ENCODE measurements at places on chromosomes 1 and 21.

GRCh38 chr21:35840197-35840799, 220.0 kb downstream of the SETD4 start:
- no peak for DNase-seq

DNA sequence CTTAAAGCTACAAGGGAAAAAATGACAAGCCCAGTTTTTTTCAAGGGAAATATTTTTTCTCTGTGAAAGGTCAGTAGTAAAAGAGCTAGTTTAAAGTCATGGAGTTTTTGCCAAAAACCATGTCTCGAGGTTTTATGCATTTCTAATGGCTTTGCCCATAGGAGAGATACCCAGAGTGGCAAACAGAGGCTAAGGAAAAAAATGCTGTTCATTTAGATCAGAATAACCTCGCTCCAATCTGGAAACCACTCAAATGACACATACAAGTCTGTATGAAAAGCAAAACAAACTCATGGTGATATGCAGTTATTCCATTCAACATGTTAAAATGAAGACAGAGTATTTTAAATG, 36.9 kb upstream of the EDEM3 start:
- DNase-seq, result no peak

DNA sequence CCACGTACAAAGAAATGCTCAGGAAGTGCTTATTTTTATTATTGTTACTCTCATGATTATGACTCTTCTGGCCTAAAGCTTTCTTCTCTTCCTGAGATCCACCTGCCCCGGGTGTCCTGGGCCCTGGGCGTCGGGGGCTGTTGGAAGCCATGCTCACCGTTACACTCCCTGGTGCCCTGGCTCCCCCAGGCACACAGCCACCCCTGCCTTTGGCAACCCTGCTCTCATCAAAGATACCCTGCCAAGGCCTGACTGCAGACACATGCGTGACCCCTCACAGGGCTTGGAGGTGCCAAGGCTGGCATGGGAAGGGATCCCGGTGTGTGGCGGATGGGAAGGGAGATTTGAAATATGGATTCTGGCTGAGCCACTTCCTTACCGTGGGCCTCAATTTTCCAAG, 3.3 kb upstream of the KISS1 start:
- DNase-seq, result no peak

GRCh38 chr1:147515045-147515869, 26.0 kb upstream of the BCL9 start:
- no peak for DNase-seq

GRCh38 chr1:87650306-87650705, 321.6 kb downstream of the LMO4 start:
- DNase-seq, result no peak

GRCh38 chr1:4602462-4603294, 51.7 kb upstream of the AJAP1 start:
- no peak for DNase-seq

DNA sequence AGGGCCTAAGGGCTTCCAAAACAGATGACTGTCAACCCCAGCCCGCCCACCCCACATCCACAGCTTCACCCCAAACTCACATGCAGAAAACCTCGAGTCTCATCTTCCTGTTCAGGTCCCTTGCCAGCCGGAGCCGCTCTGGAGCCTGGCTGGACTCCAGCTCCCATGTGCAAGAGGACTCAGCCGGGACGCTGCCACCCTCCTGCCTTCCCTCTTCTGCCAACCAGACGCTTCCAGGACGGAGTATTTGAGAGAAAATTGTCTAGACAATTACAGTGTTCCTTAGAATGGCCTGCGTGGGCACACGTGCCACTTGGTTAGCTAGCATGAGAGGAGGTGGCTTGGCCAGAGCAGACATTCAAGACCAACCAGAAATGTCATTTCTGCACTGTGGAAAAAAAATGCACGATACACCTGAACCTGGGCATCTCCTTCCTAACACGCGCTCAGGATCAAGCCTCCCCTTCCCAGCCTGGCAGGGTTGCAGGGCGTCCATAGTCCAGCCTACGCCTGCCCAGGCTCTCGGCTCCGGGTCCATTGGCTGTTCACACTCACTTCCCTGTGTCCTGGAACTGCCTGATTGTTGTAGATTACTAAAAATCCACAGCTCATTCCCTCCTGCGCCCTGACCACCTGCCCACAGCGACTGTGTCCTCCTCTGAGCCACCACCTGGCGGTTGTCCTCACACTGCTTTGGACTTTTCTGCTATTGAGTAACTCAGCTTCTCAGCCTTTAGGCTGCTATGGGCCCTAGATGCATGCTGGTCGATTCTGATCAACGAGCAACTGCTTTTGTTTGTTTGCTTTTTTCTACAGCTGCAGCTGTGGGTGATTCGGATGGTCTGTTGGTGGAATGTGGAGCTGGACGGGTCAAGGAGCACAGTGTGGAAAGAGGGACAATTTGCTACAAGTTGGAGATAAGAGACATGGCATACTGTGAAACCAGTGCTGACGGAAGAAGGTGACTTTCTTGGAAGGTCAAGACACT, at the start of gene CLDN14:
TSS of gene CLDN14 (minus strand) at position 708 of the 988 bp plus-strand sequence. CDS start 18,427 bp downstream, outside the sequence.
- DNase-seq, result no peak

GRCh38 chr1:91616712-91617111, 116.1 kb downstream of the CDC7 start:
- DNase-seq, result no peak

DNA sequence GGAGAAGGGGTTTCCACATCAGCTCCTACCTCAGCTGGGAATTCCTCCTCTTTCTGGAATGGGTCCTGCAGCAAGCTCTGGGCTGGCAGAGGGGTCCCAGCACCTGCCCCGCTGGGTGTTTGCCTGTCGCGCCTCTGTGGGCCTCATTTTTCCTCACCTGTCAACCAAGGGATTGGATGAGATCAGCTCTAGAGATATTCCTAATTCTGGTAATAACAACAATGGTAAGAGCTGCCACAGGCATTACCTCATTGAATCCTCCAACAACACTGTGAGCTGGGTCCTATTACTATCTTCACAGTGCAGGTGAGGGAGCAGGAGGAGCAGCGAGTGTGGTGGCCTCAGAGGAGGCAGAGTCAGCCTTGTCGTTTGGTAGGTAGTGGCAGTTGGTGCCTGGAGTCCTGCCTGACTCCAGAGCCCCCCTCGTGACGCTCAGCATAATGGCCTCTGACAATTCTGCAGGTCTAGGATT, 23.3 kb upstream of the PAX7 start:
- no peak for DNase-seq

GRCh38 chr1:117363571-117364048, 3.6 kb upstream of the MAN1A2 start:
- DNase-seq, result no peak

- DNase-seq, result no peak
These were observed 5.9 kb upstream of the A3GALT2 start for GRCh38 chr1:33326785-33327184.

- DNase-seq, result no peak
These were observed 26.1 kb upstream of the LAMC2 start for GRCh38 chr1:183159960-183160359.

GRCh38 chr21:41897047-41897669, 18.0 kb upstream of the PRDM15 start:
- DNase-seq, result no peak

DNA sequence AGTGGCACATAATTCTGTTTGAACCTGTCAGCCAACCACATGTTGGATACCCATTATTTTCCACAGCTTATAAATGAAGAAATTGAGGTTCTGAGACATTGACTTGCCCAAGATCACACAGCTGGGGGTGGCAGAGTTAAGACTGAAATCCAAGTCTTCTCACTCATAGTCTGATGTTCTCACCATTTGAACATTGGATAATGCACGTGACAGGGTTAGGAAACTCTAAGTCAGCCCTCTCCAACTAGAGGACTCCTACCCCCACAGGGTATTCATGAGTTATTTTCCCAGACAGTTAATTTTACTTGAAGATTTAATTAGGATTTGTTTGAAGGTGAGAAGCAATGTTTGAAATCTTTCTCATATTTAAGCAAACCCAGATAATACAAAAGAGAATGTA, 38.1 kb upstream of the C1orf105 start:
- DNase-seq, result no peak

DNA sequence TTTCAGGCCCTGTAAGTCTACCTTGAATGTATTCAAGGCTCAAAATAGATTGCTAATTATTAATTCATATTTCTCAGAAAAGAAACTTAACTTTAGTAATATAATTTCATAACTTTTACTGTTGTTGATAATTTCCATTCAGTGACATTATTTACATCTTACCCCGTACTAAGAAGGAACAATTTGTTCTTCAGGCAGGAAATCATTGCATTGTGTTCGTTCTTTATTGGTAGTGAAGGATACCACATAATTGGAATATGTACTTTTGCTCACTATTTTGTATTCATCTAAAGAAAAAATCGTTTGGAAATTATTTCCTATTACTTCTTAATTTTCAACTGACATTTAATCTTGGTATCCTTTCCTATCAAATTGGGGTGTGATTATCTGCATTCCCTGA, 39.4 kb downstream of the CTTNBP2NL start:
- no peak for DNase-seq

DNA sequence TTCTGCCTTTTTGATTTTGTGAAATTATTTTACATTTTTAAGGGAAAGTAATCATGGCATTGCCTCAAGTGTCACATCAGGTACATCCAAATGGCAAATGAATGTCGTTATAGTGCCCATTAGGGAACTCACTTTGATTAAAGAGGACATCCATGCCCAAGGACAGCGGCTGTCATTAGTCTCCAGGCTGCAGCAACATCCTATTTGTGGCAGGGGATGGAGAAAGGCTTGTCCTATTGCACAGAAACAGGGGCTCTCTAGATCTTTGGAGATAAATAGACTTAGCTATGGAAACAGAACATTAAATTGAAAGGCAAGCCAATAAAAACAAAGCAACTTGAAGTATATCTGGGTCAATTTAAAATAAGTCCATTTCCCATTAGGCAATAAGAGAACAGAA, 439.3 kb downstream of the NEGR1 start:
- no peak for DNase-seq

- no peak for DNase-seq
These were observed 19.4 kb downstream of the FYB2 start for GRCh38 chr1:56799605-56800400.

DNA sequence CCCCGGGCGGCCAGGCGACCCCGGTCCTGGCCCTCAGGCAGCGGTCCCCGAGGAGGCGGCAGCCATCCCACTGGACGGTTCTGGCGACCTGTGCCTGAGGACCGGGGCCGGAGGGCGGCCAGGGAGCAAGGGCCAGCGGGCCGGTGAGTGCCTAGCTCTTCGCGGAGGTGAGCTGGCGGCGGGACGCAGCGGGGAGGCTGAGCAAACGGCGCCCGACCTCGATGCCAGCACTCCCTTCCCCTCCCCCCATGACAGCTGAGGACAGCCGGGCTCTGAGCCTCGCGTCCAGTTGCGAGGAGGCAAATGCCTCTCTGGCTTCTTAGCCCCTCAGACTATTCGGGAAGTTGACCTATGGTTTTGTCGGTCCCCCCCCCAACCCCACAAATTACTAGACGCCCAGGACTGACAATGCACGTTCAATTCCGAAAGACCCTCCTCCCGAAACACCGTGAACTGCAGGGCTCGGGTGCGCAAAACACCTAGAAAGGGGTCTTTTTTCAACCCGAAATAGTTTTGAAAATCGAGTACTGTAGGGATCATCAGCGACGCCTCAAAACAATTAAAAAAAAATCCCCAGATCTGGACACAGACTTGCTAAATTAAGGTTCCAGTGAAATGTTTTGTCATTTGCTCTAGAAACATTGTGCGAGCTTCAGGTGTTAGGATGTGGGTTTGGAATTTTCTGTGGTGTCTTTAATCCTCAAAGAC, 8.3 kb downstream of the CDKN2C start:
- DNase-seq, result peak; percentile 90

GRCh38 chr1:42692911-42693310, 10.7 kb downstream of the YBX1 start:
- DNase-seq, result no peak

DNA sequence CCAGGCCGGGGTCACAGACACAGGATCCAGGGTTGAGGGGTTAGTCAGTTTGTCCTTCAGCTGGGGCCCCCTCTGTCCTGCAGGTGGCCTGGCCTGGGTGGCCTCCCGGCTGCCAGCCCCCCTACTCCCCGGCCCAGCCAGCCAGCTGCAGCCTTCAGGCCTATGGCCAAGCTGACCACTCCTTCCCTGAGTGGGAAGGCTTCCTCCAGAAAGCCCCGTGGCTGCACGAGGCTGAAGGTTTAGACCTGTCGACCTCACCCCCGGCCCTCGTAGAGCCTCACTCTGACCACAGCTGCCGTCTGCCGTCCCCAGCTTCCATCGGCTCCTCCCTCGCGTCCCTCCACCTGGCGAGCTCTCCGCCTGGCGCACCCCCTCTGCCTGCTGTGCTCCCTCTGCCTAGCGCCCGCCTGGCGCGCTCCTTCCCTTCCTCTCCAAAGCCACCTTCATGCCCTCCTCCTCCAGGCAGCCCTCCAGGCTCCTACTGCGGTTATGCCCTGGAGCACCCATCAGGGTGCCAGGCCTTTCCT, 9.6 kb downstream of the TTLL10 start:
- no peak for DNase-seq

DNA sequence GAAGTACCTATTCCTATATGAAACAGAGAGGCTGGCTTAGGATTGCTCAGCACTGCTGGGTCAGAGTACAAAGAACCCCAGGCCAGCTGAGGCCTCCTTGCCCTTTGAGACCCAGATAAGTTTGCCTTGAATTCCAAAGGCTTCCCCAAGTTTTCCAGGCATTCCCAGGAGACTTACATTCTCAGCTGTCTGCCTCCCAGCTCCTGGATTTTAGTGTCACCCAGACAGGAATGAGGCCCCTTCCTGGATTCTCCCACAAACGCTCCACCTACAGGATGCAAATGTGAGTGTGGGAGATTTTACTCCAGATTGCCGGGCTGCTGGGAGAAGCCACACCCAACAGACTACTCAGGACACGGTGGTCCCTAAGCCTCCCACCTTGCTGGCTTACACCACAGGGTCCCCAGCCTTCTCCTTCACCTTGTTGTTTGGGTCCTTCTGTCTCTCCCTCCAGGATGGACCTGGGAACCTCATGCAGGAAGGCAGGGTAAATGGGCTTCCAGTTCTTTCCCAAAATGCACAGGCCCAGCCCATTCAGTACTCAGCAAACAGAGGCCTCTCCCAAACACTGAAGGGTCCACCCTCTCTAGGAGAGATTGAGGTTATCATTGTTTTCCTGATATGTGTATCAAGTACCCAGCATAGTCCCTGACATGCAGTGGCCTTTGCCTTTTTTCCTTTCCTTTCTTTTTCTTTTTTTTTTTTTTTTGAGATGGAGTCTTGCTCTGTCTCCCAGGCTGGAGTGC, 10.6 kb downstream of the RHBG start:
- DNase-seq, result no peak

DNA sequence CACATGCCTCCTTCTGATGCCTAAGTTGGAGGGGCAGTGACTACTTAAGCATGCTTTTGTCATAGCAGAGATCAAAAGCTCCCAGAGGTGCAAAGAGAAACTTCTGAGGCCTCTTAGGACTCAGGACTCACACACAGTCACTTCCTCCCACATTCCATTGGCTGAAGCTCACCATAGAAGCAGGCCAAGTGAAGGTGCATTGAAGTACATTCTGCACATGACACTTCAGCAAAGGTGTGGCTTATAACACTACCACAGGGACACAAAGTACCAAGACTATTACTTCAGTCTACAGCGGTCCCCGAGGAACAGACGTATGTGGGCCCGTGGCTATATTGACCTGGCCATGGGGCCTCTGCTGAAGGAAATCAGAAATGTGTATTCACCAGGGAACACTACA, 2.5 kb upstream of the POGK start:
- DNase-seq, result no peak

- no peak for DNase-seq
These were observed 22.9 kb downstream of the MEGF6 start for GRCh38 chr1:3588395-3588794.

Data from posterior cingulate gyrus (tissue), 11 donors.